NCI-H345 (cell line): ENCODE measurements at places on chromosomes 3 and 15.

GRCh38 chr3:157572559-157573270 is 69.5 kb upstream of the VEPH1 start:
- DNase-seq: peak; percentile 47

DNA sequence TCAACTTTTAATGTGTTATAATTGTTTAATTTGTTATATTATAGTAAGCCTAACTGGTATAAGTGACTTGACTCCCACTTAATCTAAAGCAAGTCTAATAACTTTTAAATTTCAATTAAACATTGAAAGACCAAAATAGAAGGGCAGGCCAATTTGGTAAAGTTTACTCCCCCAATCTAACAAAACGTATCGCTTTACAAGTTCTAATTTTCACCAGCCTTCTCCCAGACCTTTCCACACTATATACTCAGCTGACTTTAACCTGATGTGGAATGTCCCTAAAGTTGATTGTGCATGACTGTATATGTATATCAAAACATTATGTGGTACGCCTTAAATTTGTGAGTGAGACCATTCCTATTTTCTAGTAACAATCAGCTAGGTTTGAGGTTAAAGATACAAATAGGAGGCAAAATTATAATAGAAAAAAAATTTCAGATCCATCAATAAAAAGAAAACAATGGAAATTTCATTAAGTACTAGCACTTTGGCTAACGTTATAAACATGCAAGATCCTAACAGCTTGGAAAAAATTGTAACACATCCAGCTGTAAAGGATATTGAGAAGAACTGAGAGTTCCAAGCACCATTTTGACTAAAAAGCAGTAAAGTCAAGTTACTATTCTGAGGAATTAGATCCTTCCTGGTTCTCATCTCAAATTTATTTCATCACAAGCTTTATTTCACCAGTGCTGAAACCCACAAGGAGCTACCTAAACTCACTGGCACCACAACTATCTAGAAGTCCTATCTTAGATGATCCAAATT is 199.5 kb downstream of the ERC2 start:
- DNase-seq: no peak

- no peak for DNase-seq
Measured at GRCh38 chr15:83984601-83985000, 251.0 kb upstream of the GOLGA6L4 start.

GRCh38 chr3:104273046-104273649 is 1093.6 kb upstream of the ALCAM start:
- peak; percentile 23 for DNase-seq

DNA sequence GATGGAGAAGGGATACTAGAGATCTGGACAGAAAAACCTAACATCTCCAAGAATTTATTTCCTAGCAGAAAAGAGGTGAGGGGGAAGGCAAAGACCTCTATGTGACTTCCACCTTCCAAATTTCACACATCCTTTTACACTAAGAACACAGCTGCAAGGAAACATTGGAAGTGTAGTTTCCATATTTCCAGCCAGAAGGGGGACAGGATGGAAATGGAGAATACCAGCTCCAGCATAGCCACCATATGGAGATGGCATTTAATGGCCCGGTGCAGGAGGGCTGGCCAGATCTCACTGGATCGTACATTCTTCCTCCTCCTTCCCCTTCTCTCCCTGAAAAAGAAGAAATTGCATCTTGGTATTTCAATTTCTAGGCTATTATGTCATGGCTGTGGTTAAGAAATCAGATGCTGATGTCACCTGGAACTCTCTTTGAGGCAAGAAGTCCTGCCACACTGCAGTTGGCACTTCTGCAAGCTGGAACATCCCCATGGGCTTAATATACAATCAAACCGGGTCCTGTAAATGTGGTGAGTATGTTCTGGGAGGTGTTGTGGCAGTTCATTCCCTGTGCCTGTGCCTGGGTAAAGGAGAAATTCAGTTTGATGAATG is 36.9 kb upstream of the TF start:
- DNase-seq: no peak

GRCh38 chr3:129809297-129809696 is 84.2 kb downstream of the TMCC1 start:
- no peak for DNase-seq

GRCh38 chr3:158773166-158773565 is 28.7 kb upstream of the MFSD1 start:
- no peak for DNase-seq

GRCh38 chr3:113255854-113256615 is 44.7 kb downstream of the BOC start:
- DNase-seq: no peak

GRCh38 chr3:59730591-59730990 is 680.8 kb upstream of the CFAP20DC start:
- DNase-seq: no peak

GRCh38 chr15:95259513-95259912 is 1028.2 kb downstream of the MCTP2 start:
- peak; percentile 45 for DNase-seq

DNA sequence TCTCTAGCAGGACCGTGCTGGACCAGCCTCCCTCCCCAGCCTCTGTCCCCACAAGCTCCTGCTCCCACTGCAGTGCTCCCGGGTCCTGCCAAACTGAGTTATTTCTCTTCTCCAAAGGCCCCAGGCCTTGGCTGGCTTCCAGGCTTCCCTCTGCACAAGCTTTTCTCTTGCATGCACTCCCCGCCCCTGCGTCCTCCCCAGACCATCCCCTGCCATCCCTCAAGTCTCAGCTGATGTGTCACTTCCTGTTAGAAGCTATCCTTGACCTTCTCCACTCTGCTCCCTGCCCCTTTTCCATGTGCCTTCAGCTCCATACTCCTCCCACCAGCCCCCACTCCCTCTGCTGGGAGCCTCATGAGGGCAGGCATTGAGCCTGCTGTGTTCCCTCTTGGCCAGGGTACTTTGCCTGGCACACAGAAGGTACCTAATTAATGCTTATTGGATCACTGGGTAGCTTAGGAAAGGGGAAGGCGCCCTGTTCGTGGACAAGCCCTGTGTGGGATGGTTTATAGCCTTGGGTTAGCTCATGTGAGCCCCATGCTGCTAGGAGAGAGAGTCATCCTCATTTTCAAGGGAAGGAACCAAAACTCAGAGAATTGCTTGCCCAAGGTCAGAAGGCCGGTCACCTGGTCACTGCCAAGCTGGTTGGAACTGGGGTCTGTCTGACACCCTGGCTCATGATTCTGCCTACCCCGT is 56.4 kb downstream of the FEM1B start:
- DNase-seq: peak; percentile 7

GRCh38 chr3:74906181-74906580 is 291.7 kb upstream of the CNTN3 start:
- DNase-seq: no peak

DNA sequence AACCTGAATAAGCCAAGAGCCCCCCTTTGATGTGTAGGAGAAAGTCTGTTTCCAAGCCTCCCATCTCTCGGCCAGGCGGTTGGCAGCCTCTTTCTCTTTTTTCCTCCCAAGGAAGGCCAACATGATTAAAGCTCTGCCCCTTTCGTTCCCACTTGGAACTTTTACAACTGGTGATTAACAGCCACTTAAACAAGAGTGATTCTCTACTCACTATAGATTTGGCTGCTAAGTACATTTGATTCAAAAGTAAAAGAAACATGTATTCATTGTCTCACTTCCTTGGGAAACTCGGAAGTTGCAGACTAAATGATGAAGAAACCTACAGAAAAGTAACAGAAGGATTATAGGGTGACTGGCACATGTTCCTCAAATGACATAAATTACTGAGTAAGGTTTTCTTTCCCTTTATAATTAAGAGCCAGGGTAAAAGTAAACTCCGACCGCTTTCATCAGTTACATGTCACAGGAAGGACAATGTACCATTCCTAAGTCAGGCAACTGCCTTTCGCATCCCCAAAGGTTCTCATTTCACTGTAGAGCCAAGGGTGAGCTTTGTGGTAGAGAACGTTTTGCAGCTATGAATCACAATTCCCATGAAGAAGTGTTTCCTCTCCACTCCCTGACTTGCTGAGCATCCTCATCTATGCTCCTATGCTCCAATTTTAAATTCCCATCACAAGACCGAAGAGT is 72.7 kb downstream of the MB21D2 start:
- no peak for DNase-seq

DNA sequence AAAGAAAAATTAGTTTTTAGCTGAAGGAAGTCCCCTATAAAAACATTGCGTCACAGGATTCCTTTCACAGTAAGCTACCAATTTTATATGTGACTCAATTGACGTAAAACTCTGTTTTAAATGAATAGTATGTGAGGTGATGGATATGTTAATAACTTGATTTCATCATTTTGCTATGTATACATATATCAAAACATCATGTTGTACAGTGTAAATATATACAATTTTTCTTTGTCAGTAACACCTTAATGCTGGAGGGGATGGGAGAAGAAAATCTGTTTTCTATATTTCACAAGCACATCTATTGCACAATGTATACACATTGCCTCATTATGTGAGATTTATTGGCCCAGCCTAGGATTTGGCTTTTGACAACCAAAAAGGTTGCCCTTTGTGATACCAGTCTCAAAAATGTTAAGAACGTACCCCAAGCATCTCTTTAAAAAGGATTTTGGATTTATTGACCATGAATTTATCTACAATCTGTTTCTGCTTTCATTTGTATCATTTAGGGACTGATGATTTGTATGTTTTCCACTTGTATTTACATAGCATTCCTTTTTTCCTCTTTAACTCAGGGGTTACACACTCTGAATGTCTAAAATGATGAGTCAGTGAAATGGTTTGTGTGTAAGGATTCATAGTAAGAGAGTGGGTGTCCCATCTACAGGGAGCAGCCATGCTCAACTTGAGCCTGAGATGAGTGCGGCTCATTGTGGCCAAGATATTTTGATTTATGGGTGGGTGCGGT is 62.6 kb downstream of the CRTC3 start:
- no peak for DNase-seq

DNA sequence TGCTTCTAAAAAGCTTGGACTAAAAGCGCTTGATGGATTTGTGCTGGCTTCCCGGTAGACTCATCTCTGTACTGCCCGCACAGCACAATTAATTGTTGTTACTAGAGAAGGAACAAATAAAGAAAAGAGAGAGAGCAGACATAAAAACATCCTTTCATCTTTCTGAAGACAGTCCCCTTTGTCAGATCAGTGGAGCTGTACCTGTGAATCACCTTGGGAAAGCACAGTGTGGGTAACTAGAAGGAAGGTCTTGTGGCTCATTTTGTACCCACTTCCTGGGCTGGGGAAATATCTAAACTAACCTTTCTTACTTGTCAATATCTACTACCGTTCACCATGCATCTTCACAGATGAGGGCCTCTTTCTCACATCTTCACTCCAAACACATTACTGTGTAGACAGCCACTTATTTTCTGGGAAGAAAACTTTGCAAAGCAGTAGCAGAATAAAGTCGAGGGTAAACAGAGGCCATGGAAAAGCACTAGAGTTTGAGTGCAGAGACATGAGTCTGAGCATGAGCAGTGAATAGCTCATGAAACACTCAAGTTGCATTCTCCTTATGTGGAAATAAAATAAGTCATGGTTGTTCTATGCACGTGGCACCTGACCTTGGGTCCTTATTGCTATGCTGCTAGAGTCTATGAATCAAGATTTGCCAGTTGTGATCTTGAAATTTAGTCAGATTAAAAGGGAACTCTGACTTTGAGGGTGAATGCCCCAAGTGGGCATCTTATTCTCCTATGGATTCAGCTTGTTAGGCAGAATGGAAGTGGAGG is 169.3 kb downstream of the LPP start:
- DNase-seq: no peak

DNA sequence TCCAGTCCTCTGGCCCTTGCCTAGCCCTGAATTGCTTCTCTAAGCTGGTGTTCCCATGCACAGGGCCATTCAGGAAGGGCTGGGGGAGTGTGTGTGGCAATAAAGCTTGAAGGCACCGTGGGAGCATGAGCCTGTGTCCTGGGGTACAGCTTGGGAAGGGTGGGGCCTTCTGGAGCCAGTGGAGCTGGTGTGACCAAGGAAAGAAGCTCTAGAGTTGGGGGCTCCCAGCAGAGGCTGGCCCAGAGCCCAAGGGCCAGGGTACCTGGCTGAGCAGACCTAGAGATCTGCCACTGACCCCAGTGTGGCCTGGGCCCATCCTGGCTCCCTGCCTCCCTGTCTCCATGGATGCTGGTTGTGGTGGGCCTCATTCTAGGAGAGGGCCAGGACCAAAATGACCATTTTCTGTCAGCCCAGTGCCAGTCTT is 8.1 kb downstream of the ABTB1 start:
- no peak for DNase-seq

- DNase-seq: no peak
Measured at GRCh38 chr15:85571780-85572179, 191.4 kb downstream of the AKAP13 start.

GRCh38 chr15:67331676-67332075 is 77.1 kb downstream of the IQCH start:
- DNase-seq: no peak

- peak; percentile 81 for DNase-seq
Measured at GRCh38 chr3:129314386-129315222, 35.9 kb downstream of the HMCES start.

DNA sequence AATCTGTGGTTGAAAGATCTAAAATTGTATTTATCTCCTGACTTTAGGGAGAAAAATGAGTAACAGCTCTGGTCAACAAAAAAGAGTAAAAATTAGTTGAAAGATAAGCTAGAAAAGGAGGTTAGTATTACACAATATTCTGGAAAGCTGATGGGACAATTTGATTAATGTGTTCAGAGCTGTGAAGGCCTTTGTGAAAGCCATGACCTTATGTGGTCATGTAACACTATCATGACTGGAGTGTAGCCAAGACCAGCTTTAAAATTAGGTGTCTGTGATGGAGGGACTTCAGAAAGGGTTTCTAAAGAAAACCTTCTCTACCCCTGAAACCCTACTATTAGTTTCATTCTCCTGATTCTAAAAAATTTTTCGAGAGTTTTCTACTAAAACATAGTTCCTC is 127.2 kb downstream of the NFKBIZ start:
- DNase-seq: no peak
